ENCODE measurements at places on chromosomes 12 and 14.

DNA sequence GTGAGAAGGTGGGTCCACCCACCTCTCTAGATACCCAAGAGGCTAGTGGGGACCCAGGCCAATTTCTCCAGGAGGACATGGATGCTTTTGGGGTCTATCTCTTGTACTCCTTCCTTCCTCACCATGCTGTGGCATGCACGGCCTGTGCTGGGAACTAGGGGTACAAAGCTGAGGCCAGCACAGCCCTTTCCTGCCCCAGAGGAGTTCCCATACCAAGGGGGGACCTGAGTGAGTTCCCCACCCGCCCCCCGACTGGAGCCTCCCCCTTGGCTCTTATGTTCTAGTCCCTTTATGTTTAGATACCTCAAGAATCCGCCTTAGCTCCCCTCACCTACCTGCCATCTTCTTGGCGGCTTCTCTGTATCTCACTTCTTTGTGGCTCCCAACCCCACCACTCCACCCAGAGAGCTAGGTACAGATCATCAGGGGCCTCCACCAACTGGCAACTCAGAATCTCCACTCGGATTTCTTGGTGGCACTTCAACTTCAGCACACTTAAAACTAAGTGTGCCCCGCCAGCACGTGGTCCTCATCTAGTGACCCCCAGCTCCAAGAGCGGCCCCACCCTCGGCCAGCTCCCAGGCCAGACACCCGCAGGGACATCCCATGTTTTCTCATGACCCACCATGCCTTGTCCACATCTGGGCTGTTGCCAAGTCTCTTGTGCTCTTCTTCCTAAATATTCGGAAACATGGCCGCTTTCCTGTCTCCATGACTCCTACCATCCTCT is 115.2 kb upstream of the RTL1 start:
- no peak for DNase-seq

GRCh38 chr14:44846232-44846824 is 115.4 kb downstream of the KLHL28 start:
- DNase-seq = peak; percentile 51

DNA sequence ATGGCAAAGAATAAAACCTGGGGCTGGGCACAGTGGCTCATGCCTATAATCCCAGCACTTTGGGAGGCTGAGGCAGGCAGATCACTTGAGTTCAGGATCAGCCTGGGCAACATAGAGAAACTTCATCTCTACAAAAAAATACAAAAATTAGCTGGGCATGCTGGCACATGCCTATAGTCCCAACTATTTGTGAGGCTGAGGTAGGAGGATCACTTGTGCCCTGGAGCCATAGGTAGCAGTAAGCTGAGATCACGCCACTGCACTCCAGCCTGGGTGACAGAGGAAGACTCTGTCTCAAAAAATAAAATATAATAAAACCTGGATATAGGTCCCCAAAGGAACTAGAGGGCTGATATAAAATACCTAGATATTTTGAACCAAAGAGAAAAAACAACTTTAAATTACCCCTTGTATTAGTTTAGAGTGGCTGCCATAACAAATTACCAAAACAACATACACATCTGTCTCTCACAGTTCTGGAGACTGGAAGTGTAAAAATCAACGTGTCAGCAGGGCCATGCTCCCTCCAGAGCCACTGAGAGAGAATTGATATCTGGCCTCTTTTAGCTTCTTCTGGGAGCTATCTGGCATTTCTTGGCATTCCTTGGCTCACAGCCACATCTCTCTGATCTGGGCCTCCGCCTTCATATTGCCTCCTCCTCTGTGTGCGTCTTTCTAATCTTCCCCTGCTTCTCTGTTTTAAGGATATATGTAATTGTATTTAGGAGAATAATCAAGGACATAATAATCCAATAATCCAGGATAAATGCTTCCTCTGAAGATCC is 47.9 kb upstream of the ATF7IP start:
- no peak for DNase-seq

- no peak for DNase-seq
These were observed 106.4 kb downstream of the PCNX1 start for GRCh38 chr14:71013551-71014192.

DNA sequence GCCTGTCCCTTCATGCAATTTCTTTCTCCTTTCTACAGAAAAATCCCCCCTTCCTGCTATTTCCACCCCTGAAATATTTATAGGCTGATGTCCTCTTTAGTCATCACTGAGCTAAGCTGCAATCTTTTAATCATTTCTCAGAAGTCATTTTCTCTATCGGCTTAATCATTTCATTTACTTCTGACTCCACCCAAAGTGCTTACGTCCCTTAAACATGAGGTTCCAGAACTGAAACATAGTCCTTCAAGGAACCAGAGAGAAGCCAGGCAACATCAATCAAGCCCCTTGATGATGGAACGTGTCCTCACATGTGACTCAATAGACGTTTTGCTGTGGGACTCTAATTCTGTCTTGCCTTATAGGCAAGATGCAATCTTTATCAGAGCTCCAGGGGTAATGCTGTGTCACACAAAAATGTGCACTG is 148.7 kb upstream of the KRR1 start:
- no peak for DNase-seq

GRCh38 chr14:36583242-36583892 is 953 bp upstream of the NKX2-8 start:
- no peak for DNase-seq

DNA sequence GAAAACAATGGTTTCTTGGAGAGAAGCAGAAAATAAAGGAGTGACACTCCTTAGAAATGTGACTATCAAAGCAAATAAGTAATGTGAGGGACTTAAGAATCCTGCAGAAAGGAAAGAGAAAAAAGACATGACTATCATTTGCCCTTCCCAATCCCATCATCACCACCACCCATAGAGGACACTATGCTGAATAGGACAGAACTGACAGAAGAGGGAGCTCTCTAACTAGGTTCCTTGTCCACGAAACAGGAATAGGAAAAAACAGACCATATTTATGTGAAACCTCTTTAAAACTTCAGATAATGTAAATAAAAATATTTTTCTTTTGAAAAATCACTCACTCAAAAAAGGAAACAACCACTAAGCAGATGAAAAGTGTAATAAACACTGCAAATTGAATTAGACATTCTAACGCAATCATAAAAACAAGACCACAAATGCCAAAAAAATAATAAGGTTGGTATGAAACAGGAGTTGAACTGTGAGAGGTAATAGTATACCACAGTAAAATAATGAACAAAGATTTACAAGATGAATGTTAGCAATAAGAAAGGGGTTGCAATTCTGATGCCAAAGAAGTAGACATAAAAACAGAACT is 24.1 kb downstream of the KLRD1 start:
- DNase-seq = peak; percentile 43

- no peak for DNase-seq
These were observed 145.7 kb downstream of the C12orf42 start for GRCh38 chr12:103350116-103350515.

DNA sequence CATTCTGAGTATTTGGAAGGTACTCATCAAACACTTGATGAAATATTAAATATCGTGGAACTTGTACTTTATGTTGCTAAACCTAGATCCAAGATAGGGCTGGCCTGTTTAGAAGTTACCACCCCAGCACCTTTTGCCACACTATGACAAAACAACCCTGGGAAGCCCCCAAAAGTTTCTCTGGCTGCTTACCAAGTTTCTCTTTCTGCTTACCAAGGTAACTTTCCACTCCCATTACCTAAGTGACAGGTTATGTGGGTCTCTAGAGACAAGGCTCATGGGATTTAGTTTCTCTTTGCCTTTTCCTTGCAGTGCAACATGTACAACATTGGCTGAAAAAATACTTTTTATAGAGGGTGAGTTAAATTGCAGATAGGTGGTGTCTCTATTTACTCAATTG is 28.9 kb upstream of the PPM1A start:
- DNase-seq = no peak

DNA sequence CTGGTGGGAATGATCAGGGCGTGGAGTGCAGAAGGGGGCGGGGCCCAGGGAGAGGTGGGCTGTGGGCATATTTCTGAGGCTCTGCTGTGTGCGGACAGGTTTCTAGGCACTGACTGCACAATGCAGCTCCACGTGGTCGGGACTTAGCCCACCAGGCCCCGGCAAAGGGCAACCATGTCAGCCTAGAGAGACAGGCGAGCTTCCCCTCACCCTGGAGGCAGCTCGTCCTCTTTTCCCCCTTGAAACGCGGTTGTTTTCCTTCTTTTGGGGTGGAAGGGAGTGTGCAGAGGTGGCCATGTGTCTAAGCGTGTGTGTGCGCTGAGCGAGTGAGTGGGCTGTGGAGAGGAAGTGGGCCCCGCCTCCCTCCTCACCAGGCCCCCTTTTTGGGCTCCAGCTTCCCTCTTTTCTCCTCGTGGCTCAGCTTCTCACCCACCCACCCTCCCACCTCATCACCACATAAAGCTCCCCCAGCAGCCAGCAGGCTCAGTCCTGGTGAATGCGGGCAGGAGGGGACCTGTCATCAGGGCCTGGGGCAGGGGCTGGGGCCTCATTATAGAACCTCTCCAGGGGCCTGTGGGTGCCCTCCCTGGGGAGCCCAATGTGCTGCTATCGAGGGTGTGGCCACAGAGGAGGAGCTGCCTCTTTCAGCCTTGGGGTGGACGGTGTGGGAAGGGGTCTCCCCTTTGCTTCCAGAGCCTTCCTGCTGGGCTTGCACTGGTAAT is 22.0 kb downstream of the LRTM2 start:
- DNase-seq = no peak

- DNase-seq = no peak
These were observed 42.1 kb upstream of the KCNH3 start for GRCh38 chr12:49496417-49497360.

DNA sequence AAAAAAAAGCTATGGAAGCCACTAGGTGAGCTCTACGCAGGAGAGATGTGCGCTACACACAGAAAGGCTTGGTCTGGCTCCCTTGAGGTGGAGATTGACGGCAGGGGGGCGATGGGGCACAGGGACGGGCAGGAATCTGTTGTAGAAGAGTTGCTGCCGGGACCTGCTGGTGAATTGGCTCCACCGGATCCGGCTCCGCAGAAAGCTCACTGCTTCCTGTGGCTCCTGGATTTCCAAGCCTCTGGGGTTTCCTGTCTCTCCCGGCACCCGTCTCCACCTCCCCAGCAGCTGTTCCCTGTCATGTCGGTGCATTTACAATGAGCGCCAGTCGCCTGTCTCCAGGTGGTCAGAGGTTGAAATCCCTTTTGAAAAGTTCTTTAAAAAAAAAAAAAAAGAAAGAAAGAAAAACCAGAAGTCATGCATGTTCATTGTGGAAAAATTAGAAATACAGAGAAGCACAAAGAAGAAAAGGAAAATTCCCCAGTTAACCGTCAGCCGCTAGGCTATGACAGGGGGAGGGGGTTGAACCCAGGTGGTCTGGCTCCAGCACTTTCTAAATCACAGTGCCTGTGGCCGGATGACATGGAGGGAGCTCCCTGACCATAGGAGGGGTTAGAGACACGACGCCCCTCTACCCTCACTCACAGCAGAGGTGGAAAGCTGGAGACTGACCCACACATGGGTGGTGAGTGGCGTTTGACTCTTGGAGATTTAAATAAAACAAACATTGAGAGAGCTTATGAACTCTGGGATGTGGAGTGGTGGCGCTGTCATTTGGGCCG is 20.8 kb downstream of the FAM222A start:
- no peak for DNase-seq

GRCh38 chr12:99649551-99649950 is 2.0 kb downstream of the GARIN6 start:
- DNase-seq = no peak

- DNase-seq = no peak
These were observed 3.1 kb downstream of the MTHFD1 start for GRCh38 chr14:64391113-64391725.

DNA sequence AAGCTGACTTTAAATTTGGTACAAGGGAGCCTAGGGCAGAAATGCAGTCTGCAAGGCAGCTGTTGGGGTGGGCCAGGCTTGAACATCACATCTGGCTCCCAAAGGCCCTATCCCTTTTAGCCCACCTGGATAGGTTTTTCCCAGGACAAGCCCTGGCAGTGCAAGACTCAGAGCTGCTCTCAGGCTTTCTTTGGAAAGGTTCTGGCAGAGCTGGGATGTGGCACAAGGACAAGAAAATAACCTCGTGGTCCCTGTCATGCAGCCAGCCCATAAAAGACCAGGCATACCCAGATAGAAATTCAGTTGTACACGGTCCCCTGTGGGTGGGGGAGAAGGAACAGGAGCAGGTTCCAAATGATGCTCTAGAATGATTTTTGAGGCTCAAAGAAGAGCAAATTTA is 206.9 kb downstream of the TTC7B start:
- no peak for DNase-seq

DNA sequence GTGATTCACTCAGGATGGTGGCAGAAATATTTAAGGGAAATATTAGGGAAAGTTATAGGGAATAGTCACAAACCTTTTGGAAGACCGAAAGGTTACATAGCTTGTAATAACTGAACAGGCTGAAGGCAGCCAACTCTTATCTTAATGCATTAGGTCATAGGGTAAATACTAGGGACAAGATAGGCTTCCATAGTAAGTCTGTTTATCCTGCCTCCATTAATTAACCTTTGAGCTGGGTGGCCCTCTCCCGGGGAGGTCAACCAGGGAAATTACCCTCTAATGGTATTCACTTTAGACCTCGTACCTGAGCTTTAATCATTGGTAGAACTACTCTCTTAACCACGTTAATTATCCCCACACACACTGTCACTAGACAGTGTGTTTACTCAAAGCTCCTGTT is 981.8 kb downstream of the SLC16A7 start:
- no peak for DNase-seq
